ENCODE measurements at places on chromosomes 16 and 17.

GRCh38 chr16:88327561-88328312 is 55.0 kb upstream of the ZNF469 start:
- DNase-seq = no peak

GRCh38 chr17:16999931-17000625 is 28.2 kb upstream of the TNFRSF13B start:
- no peak for DNase-seq

DNA sequence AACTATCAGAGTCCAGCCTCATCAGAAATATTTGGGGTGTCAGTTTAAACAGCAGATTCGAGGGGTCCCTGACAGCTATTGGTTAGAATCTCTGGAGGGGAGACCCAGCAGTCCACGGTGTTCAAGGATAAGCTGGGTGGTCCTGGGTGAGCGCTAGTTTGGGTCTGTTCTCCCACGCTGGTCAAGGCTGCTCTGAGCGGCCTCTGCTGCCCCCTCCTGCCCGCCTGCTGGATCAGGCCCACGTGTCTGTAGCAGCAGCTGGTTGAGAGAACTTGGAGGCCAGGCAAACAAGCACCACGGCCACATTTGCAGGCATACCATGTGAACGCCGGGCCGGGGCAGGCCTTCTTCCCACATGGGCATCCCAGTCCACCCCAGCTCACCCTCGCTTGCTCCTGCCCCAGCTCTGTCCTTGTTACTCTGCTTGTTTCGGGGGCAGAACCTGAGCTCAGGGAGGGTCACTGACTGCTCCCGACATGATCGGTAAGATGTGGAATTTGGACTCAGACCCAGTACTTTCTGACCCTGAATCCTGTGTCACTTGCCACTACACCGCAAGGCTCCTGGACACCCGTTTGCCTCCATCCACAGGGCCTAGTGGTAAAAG is 7.4 kb downstream of the FOXF1 start:
- DNase-seq = no peak

- no peak for DNase-seq
Observed at GRCh38 chr16:12429756-12430155, 373.9 kb downstream of the CPPED1 start.

GRCh38 chr17:17019891-17020456 is 22.3 kb upstream of the MPRIP start:
- DNase-seq = no peak

- no peak for DNase-seq
Observed at GRCh38 chr16:31083556-31083955, 5.2 kb downstream of the PRSS53 start.

DNA sequence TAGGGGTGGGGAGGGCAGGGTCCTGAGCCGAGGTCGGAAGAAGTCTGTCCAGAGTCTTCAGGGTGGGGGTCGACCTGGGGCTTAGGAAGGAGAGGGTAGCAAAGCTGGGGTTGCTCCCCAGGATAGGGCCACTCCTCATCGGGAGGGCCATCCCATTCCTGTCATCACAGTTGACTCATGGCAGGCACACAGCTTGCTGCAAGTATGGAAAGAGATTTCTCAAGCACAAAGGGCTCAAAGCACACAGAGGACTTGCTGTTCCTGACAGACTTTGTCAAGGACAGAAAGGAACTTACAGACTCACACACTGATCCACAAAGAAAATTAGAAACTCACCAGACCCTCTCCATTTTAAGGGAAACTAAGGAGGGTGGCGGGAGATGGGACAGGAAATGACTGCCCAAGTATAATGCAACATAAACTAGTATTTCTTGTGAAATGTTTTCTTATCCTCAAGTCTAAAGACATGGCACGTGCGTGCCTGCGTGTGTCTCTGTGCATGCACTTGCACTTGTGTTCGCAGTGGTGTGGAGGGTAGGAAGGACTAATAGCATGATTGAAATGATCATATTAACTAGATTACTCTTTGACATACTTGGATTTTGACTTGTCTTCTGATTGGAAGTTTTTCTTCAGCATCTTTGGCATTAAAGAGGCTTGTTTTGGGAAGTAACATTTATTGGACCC is 2.4 kb downstream of the AOC2 start:
- no peak for DNase-seq

DNA sequence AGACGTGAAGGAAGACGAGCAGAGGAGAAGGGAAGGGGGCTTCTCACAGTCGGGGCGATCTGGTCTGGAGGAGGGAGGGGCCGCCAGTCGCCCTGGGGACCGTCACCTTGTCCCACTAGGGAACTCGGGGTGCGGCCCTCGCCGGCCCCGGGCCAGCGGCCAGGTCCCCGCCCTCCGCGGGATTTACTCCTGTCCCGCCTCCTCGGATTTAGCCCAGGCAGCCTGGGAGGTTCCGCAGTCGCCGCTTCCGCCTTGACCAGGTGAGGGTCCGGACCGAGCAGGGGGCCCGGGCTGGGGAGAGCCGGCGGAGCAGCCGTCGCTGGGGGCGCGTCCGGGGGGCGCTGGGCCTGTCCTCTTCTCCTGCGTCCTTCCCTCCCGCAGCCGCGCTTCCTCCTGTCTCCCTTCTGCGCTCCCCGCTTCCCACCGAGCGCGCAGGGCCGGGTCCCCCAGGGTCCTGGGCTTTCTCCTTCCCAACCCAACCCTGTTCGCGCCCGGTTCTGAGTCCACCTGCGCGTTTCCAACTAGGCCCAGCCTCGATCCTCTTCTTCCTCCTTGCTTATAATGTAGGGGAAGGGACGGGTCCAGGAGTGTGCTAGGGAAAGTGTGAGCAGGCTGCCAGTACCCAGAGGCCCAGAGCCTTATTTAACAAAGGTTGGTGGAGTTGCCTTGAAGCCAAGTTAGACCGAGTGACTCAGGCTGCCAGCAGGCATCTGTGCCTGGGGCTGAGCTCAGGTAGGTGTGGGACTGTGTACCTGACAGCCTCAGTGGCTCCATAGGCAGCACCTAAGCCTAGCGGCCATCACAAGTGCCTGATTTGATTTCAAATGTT is at the start of gene TNK1:
TSS of gene TNK1 (plus strand) at position 235 of the 829 bp plus-strand sequence. CDS start 1,838 bp downstream, outside the sequence.
- DNase-seq = no peak

GRCh38 chr17:65057531-65058090 is 1.1 kb upstream of the GNA13 start:
- no peak for DNase-seq

GRCh38 chr16:48280546-48280945 is 33.2 kb upstream of the ABCC11 start:
- no peak for DNase-seq

GRCh38 chr16:10579575-10579964 is 828 bp downstream of the EMP2 start:
- DNase-seq = no peak

GRCh38 chr17:35809855-35810461 is 674 bp downstream of the TAF15 start:
- DNase-seq = no peak

- no peak for DNase-seq
Observed at GRCh38 chr16:4498546-4499195, 22.5 kb downstream of the HMOX2 start.

DNA sequence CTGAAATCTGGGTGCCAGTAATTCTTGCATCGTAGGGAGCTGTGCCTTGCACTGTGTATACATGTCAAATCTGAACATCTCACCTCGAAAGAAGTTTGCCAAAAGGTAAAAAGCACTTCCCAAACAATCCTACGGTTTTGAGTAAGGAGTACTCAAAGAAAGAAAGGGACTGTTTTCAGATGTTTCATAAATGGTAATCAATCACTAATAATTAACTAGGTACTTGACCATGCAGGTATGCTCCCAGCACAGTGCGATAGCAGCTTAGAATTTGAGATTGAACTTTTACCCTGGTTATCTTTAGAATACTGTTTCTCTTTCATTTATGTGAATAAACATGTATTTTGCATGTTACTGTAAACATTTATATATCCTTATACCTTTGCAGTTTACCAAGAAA is 39.0 kb downstream of the PRKCA start:
- DNase-seq = no peak

GRCh38 chr17:48023400-48024148 is 14.0 kb downstream of the COPZ2 start:
- no peak for DNase-seq

DNA sequence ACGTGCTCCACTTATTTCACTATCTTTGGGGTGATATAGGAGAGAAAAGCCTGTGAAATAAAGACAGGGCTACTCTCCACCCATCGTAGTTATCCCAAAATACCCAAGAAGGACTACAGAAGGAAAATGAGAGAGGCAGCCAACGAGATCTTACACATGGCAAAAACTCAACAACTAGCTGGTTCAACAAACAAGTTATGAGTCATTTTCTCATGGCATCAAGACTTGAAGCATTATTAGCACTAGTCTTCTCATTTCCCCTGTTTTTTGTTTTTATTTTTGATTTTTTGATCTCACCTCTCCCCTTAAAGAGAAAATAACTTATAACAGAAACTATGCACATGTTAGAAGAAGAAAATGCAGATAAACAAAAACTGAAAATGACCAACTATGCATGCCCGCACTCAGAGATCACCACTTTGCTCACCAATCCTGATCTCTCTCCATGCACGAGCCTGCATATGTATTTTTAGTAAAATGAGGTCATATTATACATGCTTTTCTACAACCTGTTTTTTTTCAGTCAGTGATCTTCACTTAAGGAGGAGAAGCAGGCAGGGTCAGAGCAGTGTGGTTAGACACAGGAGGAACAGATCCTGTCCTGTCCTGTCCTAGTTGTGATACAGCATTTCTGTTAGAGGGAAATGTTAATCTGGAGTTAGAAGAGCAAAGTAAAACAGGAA is 22.8 kb downstream of the FAM117A start:
- no peak for DNase-seq

DNA sequence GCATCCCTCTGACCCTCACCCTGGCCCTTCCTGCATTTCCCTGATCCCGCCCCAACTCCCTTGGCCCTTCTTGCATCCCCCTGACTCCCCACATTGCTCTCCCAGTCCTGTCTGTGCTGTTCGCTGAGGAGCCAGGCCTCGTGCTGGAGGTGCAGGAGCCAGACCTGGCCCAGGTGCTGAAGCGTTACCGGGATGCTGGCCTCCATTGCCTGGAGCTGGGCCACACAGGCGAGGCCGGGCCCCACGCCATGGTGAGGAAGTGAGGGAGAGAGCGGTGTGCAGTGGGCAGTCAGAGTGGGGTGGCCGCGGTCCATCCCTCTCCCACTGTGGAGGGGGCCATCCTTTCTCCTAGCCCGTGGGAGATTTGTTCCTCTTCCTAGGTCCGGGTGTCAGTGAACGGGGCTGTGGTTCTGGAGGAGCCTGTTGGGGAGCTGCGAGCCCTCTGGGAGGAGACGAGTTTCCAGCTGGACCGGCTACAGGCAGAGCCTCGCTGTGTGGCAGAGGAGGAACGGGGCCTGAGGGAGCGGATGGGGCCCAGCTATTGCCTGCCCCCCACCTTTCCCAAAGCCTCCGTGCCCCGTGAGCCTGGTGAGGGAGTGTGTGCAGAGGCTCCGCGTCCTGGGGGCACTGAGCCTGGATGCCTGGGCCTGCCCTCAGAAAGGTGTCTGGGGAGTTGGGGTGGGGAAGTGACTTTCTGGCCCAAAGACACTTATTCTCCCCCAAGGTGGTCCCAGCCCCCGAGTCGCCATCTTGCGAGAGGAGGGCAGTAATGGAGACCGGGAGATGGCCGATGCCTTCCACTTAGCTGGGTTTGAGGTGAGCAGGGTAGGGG is 17.8 kb downstream of the PFAS start:
- no peak for DNase-seq

DNA sequence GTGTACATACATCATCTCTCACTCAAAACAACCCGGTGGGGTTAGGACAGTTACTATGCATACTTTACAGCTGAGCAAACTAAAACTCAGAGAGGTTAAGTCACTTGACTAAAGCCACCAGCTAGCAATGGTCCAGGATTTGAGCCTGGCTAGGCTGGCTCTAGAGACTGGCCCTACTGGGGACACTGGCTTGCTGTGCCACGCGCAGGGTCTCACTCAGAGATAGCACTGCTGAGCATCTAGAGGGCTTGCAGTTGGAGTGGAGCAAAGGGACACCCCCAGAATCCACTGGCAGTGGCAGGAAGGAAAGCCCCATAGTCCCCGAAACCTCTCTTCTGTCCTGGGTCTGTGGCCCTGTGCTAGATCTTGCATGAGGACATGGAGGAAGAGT is 11.1 kb downstream of the SAMD14 start:
- no peak for DNase-seq

- DNase-seq = no peak
Observed at GRCh38 chr17:81931557-81932332, 4.2 kb upstream of the MAFG start.

DNA sequence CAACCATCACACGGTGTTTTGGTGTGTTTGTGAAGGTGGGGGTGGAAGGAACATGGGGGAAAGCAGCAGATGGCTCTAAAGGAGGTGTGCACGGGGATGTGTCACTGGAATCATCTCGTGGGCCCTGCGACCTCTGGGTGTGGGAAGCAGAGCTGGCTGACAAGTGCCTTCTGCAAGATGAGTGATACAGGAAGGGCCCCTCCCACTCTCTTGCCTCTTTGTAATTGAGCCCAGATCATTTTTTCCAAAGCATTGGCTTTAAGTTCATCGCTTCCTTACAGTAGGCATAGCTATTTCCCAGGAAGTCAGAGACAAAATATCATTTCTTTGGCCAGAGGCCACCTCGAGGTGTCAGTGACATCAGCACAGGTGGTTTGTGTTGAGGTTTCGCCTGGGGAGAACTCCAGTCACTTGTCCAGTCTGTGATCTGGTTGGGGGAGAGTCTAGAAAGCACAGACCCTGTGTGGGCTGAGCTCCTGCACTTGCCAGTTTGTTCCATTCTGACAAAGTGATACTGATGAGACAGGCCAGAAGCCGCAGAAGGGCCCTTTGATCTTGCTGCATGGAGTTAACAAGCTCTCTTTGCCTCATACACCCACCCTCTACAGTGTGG is 20.6 kb upstream of the SNTB2 start:
- DNase-seq = no peak

GRCh38 chr17:37111329-37111728 is 162.6 kb downstream of the AATF start:
- no peak for DNase-seq

GRCh38 chr16:83113317-83113716 is 486.5 kb downstream of the CDH13 start:
- no peak for DNase-seq

GRCh38 chr16:10180771-10181163 is 1.5 kb downstream of the GRIN2A start:
- no peak for DNase-seq
